ENCODE measurements at places on chromosomes 7 and 10.

DNA sequence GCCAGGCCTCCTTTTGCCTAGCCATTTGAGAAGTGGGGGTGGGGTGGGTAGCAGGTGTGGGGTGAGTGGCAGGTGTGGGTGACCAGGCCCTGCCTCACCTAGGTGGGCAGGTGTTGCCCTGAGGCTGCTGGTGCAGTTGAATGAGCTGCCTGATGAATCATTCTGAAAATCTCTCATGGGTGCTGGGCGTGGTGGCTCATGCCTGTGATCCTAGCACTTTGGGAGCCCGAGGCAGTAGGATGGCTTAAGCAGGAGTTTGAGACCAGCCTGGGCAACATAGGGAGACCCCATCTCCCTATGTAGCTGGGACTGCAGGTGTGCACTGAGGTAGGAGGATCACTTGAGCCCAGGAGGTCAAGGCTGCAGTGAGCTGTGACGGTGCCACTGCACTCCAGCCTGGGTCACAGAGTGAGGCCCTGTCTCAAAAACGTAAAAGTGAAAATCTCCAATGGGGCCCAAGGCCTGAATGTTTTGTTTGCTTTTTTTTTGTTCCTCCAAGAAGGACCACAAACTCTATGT, 17.7 kb downstream of the TSPAN14 start:
- no peak for DNase-seq

- DNase-seq, result no peak
These were observed 142.6 kb downstream of the SND1 start for GRCh38 chr7:127794551-127794950.

DNA sequence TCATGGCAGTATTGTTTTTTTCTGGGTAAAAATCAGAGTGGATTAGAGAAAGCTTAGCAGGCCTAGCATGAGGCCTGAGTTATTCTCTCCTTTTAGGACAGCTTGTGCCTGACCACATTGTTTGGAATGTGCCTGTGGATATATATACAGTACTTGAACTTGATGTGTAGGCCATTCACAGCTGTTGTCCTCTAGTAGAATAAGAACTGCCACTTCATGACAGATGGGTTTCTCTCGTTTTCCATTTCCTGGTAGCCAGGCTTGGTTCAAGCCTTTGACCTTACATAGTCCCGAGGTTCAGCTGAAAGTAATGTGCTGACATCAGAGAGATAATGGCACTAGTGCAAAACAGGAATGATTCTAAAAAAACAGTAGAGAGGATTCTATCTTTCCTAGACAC, 473.9 kb downstream of the AUTS2 start:
- DNase-seq, result peak; percentile 76

- peak; percentile 40 for DNase-seq
These were observed 117.9 kb upstream of the PRR15 start for GRCh38 chr7:29445736-29446135.

GRCh38 chr10:91422915-91423314, 12.8 kb downstream of the HECTD2 start:
- no peak for DNase-seq

GRCh38 chr7:121994625-121995410, 121.9 kb downstream of the PTPRZ1 start:
- peak; percentile 69 for DNase-seq

Measured in NCI-H774 (cell line).